ENCODE measurements at places on chromosomes 4 and X.
A peak's percentile ranks its signal among the peaks of the same experiment; 100 is the strongest.

DNA sequence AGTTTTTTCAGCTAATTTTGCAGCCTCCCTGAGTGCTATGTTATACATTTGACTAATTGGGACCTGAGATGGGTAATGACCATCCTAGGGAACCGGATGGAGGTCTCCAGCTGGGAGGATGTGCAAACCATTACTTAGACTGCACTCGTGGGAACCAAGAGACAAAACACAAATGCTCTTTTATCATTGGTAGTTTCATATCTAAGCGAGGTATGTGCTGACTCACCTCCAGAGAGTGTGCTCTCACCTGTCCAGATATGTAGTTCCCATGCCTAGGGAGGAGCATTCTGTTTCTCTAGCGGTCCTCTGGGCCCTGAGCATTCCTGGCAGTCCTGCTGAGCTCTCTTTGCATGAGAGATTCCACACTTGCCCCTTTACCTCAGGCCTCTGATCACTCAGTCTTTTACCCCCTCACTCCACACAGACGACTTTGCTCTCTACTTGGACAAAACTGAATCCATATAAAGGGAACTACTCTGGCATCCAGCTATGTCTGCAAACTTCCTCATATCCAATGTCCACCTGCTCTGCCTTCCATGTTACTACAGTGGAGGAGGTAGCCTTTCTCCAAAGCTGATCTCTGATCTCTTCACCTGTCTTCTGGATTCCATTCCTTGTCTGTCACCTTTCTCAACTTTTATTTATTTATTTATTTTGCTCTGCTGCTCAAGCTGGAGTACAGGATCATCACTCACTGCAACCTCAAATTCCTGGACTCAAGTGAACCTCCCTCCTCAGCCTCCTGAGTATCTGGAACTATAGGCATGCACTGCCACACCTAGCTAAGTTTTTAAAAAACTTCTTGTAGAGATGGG is 88.4 kb downstream of the LRP2BP start:
- no peak for DNase-seq

DNA sequence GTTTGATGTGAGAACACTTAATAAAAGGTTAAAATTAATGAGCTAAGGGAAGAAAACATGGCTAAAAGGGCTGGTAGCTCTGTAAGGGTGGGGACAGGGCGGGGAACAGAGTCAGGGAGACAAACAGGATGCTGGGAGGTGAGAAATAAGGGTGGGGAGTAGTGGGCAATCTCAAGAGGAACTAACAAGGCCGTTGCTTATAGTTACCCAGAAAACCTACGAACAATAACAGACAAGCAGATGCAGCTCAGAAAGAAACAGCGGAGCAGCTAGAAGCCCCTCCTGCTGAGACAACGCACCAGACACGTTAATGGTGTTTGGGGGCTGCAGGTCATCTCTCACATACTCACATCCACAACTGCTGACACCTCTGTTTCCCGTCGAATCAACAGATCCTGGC is 9.7 kb upstream of the KLF3 start:
- DNase-seq: no peak

DNA sequence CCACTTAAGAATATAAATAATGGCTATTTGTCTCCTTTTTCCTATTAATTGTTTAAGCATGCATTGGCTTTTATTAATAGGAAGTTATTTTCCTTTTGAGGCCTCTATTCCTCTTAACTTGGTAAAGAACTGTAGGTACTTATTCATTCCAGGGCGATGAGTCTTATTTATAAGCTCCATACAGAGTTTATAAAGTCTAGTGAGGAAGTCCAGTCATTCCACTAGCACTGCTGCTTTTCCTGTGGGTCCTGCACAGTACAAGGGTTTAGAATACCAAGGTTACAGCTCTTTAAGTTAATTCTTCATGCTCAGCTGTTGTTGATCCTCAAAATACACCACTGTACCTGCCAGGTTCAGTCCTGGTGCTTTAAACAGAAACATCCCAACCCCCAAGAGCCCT is 28.5 kb upstream of the WNK3 start:
- no peak for DNase-seq

DNA sequence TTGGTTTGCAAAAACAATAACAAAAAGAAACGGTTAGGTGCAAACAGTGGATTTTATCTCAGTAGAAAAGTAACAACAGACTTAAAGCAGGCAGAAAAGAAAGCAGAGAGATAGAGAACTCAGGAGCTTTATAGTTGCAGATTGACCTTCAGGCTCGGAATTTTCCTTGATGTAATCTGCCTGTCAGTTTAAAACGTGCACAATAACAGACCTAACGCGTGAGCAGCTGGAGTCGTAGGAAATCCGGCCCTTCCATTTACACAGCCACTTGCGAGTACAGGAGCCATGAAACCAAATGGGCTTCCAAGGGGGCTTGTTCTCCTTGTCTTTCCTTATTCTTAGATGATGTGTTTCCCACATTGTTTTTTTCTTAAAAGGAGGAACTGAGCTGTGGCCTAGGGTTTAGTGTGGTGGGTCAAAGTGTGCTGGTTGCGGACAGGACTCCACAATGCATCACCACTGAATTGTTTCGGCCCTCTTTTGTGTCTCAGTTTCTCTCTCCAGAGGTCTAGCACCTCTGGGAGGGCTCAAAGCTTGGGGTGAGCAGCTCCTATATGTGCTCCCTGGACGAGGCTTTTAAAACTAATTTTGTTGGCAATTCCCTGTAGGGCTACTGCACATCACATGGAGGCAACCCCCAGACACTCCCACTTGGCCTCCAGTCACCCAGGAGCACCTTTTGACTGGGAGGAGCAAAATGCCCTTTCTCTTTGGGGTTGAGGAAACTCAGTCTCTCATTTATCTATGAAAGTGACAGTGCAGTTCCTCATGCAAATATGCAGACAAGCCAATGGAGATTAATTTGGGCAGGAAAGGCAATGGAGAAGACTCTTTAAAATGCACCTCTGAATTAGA is 13.9 kb upstream of the MPP1 start:
- no peak for DNase-seq

DNA sequence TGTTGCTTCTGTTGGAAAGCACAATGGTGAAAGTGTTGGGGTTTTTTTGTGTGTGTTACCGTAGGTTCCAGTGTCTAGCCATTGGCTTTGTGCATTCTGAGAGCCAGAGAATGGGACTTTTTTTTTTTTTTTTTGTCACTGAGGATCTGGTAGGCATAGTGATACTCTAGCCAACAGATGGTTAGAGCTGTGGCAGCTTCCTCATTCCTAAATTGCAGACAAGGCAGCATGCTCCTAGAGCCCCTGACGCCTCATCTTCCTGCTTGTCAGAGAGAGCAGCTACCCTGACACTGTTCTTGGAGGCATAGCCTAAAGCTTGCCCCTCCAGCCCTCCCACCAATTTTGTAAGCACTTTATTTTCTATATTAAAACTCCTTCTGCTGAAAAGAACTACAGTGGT is 27.0 kb downstream of the ARHGEF9 start:
- no peak for DNase-seq

GRCh38 chr4:151035328-151035727 is 20.2 kb upstream of the LRBA start:
- DNase-seq: no peak

GRCh38 chr4:7238300-7238960 is 46.1 kb downstream of the SORCS2 start:
- DNase-seq: no peak

DNA sequence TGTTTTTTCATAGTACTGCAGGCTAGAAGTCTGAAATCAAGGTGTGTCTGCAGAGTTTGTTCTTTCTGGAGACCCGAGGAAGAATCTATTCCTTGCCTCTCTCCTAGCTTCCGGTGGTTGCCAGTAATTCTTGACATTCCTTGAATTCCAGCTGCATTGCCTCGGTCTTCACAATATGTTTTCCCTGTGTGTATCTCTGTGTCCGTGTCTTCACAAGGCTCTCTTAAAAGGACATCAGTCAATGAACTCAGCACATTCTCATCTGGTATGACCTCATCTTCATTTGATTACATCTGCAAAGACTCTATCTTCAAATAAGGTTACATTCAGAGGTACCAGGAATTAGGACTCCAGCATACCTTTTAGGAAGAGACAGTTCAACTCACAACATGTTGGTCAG is 163.4 kb downstream of the BANK1 start:
- DNase-seq: no peak

DNA sequence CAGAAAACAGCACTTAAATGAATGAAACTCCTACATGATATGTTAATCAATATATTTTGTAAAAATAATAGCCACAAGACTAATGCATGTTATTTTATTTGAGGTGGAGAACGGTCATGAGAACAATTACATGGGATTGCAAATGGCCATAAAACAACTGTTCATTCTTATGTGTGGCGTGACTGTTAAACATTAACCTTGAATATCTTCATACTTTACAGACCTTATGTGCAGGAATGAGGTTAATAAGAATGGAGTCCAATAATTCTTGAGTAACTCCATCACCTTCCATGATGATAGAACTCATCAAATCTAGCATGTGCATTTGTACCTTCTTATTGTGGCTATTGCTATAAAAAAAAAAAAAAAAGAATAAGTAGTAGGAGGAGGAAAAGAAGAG is 55.3 kb downstream of the PDS5A start:
- no peak for DNase-seq

DNA sequence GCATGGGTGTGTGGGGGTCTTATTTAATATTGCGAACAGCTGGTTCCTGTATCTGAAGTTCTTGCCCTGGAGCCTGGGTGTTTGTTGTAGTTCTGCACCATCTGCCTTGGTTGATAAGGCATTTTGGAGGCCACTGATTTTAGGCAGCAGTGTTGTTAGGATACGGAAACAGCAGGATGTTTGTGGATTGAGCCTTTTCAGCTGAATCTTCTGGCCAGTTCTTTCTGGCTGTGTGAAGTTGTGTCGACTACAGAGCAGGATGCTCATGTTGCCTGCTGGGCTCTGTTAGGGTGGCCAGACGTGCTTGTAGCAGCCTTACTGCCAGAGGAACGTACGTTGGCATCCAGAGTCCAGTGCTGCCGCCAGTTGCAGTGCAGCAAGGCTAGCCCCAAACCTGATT is 134.2 kb downstream of the PTTG2 start:
- no peak for DNase-seq

- no peak for DNase-seq
Measured at GRCh38 chr4:2395584-2395983, 22.9 kb downstream of the ZFYVE28 start.

DNA sequence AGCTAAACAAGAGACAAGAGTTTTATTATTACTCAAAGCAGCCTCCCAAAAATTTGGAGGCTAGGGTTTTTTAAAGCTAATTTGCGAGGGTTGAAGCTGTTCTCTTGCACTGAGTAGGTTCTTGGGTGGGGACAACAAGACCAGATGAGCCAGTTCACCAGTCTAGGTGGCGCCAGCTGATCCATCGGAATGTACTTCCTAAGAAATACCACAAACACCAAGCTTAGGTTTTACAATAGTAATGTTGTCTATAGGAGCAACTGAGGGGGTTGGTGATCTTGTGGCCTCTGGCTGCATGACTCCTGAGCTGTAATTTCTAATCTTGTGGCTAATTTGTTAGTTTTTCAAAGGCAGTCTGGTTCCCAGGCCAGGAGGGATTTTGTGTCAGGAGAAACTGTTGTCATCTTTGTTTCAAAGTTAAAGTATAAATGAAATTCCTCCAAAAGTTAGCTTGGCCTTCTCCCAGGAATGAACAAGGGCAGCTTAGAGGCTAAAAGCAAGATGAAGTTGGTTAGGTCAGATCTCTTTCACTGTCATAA is 130.6 kb downstream of the SLC7A11 start:
- DNase-seq: no peak

- DNase-seq: no peak
Measured at GRCh38 chr4:41644288-41644914, 104.1 kb downstream of the PHOX2B start.

DNA sequence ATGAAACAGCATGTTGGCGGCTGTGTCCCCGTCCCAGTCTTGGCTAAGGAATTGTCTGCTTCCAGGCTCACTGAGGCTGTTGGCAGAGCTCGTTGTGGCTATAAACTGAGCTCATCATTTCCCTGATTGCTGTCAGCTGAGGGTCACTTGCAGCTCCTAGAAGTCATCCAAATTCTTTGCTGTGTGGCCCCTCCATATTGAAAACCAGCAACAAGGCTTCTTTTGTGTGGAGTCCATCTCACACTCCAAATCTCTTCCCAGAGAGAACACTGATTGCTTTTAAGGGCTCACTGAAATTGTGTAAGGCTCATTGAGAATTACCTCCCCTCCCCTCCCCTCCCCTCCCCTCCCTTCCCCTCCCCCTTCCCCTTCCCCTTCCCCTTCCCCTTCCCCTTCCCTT is 23.3 kb downstream of the TBC1D14 start:
- DNase-seq: no peak

GRCh38 chrX:42804524-42804923 is 26.6 kb upstream of the PPP1R2C start:
- DNase-seq: no peak

DNA sequence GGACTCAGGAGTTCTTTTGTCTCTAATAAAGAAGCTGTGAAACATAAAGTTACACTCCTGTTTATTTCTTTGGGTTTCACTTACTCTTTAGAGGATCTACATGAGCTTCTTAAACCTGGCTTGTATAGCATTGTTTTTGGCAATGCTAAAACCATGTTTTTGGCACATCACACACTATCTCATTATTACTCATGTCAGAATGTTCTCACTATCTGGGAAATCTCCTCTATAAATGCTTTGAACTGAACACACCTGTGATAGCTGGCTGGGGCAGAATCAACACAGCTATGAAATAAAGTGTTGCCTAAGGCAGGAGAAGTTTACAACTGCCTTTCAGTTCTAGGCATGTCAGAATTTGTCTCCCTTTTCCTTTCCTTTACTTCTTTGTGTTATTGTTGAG is 52.6 kb downstream of the SULT1B1 start:
- no peak for DNase-seq

DNA sequence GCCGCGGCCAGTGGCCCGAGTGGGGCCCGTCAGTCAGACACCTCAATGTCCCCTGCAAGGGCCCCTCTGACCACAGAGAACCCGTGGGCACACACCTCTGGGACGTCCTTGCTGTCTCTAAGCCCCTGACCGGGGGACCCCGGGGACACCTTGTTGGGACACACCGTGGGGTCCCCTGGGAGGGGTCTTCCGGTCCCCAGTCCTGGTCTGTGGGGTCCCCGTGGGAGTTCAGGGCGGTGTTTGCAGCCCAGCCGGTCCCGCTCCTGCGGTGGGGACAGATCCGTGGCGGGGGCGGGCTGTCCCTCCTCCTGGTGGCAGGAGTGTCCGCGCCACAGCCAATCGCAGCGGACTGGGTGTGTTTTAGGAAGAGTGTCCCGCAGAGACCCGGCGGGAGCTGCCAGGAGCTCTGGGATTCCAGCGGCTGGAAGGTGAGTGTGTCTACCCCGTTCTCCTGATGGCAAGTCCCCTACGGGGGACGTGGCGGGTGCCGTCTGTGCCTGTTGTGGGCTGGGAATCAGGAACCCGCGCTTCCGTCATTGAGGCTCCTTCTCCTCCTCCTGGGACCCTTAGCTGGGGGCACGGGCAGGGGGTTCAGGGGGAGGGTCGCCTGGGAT is 5.1 kb upstream of the PLCXD1 start:
- peak; percentile 21 for DNase-seq

GRCh38 chrX:7286168-7286837 is 138.3 kb upstream of the PUDP start:
- no peak for DNase-seq

DNA sequence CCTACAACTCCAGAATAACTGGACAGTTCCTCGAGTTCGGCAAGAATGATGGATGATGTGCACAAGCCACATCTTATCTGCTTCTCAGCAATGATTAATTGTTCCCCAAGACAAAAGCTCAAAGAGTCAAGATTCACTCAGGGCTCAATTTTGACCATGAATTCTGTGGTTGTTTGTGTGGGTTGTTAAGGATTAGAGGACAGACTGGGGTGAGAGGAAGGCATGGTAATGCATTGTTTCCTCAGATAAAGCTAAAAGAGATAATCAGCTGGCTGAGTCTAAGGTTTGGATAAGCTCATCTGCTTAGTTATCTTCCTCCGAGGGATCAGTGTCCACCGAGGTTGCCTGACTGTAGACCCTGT is 161.0 kb downstream of the CPEB2 start:
- DNase-seq: no peak

All from stimulated activated CD8-positive, alpha-beta memory T cell treated with anti-CD3 and anti-CD28 coated beads, Interleukin-4, amount 100 ng/mL, for 24 hours (primary cell).